ENCODE measurements at places on chromosomes 16 and 17.
A peak's percentile ranks its signal among the peaks of the same experiment; 100 is the strongest.

- DNase-seq: no peak
Observed at GRCh38 chr17:69415431-69415830, 934 bp downstream of the MAP2K6 start.

DNA sequence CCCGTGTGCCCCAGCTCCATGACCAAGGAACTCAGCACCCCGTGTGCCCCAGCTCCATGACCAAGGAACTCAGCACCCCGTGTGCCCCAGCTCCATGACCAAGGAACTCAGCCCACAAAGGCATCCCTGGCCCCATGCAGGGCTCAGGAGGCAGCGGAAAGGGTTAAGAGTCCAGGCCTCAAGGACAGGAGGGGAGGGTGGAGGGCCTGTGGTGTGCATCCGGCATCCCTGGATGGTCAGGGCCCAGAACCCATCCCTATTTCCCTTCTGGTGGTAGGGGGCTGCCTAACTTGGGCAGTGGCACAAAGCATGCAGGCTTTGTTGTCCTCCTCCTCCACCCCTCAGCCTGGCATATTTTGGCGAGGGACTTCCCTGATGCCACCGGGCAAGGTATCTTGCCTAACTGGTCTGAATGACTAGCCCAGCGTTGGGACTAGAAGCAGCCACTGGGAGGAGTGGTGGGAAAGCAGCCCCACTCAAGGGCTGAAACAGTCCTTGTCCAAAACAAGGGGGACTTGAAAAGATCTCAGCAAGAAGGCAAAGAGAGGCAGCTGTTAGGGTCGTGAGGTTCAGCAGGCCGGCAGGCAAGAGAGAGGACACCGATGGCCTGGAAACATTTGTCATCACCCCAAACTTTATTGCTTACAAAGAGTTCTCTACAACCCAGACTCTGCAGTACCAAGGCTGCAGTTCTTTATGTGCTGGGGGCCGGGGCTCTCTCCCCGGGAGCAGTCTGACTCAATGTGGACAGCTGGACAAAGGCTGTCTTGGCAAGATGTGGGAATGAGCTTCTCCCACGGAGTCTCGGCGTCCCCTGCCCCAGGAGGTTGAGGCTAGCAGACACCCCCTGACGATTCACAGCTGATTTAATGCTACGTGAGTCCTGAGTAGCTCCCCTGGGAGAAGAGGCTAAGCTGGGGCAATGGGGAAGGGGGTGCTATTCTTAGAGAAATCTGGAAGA, 902 bp upstream of the SPATA32 start:
- no peak for DNase-seq

DNA sequence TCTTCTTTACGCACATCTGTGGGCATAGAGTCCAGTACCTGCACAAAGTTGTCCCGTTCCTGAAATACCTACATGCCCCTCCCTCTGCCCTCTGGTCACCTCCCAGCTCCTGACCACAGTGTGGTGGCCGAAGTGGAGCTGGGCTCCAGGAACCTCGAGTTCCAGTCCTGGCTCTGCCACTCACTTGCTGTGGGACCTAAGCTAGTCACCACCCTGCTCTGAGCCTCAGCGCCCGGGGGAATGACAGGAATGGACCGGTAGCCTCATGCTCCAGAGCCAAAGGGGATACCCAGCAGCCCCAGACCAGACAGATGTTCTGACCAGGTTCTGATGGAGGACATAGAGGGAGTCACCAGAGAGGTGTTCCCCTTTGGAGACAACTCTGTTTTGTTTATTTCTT, 26.7 kb upstream of the ITGA3 start:
- peak; percentile 22 for DNase-seq

- DNase-seq: no peak
Observed at GRCh38 chr17:19510903-19511302, 22.8 kb upstream of the SLC47A1 start.

DNA sequence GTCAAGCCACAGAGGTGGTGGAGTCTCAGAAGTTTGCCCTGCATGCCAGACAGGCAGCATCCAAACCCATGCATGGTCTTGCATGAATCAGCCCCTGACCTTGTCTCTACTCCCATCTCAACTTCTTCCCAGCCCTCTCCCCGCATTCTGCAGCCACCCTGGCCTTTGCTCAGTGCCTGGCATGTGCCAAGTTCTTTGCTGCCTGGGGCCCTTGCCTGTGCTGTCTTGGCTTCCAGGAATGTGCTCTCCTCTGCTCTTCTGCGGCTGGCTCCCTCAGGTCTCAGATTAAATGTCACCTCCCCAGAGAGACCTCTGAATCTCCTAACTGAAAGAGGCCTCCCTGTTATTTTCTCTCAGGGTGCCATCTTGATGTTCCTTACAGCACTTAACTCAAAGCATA, 17.6 kb downstream of the DRC3 start:
- DNase-seq: no peak

- no peak for DNase-seq
Observed at GRCh38 chr16:85422632-85423550, 190.2 kb upstream of the GSE1 start.

- DNase-seq: no peak
Observed at GRCh38 chr17:10166176-10166935, 32.0 kb downstream of the GAS7 start.

GRCh38 chr16:12818326-12818725, 14.6 kb upstream of the CPPED1 start:
- DNase-seq: no peak

GRCh38 chr16:65933703-65934102, 432.8 kb upstream of the CDH5 start:
- DNase-seq: no peak

DNA sequence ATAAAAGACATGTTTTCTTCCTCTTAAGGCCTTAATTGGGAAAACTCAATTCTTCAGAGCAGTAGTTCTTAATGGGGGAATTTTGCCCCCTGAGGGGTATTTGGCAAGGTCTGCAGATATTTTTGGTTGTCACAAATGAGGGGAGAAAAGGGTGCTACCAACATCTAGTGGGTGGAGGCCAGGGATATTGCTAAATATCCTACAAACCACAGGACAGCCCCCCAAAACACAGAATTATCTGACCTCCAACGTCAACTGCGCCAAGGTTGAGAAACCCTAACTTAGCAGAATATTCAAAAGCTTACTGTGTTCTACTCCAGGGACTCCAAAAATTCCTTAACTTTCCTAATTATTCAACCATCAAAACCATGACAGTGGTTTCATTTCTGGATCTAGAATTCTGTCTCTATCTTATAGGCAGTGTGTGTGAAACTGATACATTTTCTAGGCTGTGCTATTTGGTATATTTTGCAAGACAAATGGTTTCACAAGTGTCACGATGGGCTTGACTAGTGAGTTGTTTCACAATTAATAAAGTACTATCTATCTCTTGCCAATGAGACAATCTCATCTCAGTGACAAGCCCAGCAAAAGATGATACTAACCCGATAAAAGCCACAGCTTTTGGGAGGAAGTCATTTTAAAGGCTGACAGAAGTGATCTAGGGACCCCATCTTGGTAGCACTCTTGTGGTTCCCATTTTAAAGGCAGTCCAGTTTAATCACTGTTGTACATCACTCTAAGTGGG, 14.7 kb downstream of the TXNDC11 start:
- DNase-seq: no peak

DNA sequence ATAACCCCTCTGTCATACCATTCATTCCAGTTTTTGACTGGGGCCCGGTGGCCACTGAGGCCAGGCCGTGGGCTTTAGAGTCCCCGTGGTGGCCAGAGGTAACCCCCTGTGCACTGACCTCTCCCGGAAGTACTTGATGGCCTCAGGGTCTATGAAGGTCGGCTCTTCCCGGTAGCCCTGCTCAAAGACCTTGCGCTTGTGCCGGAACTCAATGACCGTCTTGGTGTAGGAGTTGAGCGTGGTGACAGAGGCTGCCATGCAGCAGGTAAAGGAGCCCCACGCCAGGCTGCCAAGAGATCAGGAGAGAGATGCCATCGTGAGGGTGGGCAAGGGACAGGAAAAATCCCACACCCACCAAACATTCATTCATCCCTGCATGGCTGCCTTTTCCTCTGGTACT, 234.8 kb downstream of the GSG1L start:
- DNase-seq: no peak

DNA sequence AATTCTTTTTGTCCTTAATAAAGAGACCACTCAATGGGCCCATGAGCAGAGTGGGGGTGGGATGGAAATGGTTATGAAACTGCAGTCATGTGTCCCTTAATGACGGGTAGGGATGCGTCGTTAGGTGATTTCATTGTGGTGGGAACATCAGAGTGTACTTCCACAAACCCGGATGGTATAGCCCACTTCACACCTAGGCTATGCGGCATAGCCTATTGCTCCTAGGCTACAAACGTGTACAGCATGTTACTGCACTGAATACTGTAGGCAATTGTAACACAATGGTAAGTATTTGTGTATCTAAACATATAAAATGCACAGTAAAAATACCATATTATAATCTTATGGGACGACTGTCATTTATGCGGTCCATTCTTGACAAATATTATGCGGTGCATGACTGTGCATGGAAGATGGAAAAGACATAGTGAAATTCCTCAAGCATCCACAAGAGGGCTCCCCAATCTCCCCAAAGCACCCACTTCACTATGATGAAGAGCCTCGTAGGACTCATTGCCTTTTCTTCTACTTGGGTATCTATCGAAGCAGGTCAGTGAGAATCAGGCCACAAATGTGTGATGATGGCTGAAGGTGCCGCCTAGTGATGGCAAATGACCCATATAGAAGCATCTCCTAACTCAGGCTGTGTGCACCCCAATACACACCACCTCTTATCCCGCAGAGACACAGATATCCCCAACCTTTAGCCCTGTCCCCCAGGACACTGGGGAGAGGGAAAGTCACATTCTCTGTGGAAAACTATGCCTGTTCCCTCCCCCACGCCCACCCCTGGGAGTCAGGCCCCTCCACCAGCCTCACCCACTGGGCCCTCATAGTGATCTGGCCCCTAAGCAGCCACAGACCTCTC, 43.5 kb downstream of the TBX21 start:
- DNase-seq: no peak

GRCh38 chr17:68134046-68134637, 98.6 kb downstream of the KPNA2 start:
- DNase-seq: no peak

DNA sequence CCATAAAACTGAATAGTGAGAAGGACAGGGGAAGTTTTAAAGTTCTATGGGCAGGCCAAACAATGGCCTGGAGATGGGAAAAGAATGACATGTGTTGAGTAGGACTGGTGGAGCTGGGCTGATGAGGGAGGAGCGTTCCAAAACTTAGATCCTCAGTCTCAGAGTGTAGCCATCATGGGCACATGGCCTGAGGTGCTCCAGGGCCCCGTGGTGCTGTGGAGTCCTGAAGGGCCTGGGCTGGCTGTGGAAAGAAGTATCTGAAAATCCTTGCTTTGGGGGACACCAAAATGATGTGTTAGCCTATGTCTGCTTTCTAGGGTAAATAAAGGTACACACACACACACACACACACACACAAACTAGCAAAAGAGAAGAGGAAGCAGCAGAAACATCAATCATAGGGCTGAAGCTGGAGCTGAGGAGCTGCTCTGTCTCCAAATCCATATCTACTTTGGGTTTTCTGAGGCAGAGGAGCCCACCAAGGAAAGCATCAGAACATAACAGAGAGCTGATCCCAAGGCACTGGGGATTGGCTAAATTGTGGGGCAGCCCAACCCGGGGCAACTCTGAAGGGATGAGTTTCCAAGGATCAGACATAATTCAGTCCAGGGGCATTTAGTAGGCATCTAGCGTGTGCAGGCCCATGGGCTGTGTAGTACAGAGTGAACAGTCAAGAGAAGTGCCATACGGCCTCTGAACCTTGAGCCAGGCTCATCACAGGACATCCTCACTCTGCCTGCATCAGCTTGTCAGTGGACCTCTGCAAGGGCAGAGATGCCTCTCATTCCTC, 85.2 kb downstream of the C16orf78 start:
- peak; percentile 29 for DNase-seq

DNA sequence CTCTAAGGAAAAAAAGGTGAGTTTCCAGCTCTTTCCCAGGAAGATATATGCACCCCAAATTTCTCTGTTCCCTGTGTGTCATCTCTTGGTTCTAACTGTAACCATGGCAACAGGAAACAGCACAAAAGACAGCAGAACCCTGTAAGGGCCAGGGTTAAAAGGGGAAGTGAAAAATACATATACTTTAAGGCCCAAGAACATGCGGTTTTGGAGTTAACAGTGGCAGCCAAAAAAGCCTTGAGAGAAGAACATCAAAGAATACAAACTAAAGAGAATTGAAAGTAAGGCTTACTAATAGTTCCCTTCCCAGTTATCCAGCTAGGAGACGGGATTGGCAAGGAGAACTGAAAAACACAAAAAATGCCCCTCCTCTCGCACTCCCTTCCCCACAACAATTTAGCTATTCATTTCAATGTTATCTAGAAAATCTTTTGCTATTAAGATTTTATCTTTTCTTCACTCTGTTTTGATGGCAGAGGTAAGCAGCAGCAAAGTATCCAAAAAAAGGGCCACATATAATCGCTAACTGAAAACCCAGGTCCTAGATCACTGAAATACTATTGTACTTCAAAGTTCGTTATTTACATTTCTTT, 1.5 kb downstream of the SPOP start:
- DNase-seq: no peak

GRCh38 chr17:78761789-78762406, 20.2 kb downstream of the CYTH1 start:
- DNase-seq: no peak

GRCh38 chr16:66469291-66469946, 42.3 kb downstream of the BEAN1 start:
- DNase-seq: no peak

GRCh38 chr17:75350706-75351105, 54.8 kb downstream of the GRB2 start:
- DNase-seq: no peak

GRCh38 chr16:11334831-11335404, 10.3 kb upstream of the RMI2 start:
- DNase-seq: no peak

DNA sequence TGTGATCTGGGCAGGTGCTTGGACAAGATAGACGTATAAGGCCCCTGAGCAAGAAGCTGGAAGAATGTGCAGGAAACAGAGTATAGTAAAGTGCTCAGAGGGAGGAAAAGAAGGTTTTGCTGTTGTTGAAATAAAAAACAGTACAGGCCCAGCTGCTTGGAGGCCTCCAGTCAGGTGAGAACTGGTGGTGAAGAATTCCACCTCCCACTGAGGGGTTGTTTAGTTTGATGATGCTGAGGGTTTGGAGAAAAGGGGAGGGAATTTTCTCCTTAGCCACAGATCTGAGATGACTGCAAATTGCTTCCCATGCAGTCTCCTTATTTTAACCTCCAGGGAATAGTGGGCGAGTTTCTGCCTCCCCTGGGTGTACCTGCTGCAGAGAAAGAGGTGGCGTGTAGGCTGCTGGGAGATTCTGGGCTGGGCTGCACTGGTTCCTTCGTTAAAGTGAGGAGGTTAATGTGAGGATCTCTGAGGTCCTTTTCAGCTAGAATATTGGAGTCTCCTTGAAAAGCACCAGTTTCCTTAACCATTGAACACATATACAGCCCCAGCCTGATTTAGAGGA, 25.8 kb downstream of the SMPD3 start:
- no peak for DNase-seq

DNA sequence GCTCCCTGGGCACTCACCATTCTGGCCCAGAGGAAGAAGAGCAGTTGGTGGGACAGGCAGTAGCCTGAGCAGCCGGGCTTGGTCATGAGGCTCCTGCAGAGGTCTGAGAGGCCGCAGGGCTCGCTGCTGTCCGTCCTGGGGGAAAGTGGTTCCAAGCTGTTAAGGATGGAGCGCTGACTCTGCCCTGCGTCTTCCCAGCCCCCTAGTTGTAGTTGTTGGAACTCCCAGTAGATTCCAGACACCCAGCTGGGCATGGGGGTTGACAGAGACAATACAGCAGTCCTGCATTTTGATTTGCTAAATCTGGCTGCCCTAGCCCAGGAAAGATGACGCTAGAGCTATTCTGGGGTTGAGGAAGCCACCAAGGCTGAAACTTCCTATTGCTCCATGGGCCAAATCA, 7.3 kb downstream of the C16orf89 start:
- no peak for DNase-seq

GRCh38 chr17:80832266-80832676, 159.4 kb upstream of the CHMP6 start:
- no peak for DNase-seq
